LHCN-M2 (cell line): ENCODE measurements at places on chromosomes 4 and X.
A peak's percentile ranks its signal among the peaks of the same experiment; 100 is the strongest.

DNA sequence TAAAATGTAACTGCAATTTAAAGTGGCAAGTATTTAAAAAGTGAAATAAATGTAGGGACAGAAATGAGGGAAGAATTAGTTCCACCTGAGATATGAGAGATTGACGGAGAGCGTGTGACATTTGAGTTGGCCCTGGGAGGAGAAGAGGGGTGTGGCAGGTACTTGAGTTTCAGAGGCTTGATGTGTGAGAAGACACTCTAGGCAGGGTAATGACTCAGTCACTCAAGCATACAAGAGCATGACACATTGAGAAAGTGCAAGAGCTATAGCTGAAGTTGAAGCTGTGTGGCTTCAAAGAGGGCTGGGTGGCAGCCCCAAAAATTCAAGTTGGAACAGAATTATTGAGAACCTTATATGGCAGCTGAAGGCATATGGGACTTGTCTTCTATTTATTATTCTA lies 420.5 kb downstream of the SLITRK2 start:
- DNase-seq = no peak

DNA sequence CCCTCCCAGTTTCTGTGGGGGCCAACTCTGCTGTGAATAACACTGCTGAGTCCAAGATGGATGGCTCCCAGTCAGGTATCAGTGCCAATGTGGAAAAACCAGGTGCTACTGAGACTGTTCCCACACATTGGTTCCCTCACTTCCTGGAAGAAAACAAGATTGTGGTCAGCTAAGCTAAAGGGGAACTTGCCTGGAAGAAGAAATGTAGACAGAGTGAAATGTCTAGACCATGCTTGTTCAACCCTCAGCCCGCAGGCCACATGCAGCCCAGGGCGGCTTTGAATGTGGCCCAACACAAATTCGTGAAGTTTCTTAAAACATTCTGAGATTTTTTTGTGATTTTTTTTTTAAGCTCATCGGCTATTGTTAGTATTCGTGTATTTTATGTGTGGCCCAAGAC lies 28.6 kb upstream of the UTP14A start:
- DNase-seq = no peak

GRCh38 chrX:47467106-47467505 lies 15.9 kb downstream of the ZNF41 start:
- DNase-seq = no peak

DNA sequence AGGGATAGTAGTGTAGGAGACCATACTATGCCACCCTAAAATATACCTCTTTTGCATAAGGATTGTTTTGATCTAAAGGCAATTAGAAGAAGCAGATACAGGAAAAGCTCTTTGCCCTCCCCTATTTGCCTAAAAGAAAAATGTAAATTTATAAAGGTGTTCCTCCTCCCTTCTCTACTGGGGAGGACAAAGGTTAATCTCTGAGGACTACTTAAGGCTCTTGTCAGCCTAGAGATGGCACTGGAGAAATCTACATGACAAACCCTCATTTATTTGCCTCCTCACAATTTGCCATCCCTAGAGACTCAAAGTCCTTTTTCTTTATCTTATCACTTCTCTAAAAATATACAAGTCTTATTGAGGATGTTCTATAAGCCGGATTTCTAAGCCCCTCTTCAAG lies 1021.8 kb downstream of the STPG2 start:
- DNase-seq = no peak

DNA sequence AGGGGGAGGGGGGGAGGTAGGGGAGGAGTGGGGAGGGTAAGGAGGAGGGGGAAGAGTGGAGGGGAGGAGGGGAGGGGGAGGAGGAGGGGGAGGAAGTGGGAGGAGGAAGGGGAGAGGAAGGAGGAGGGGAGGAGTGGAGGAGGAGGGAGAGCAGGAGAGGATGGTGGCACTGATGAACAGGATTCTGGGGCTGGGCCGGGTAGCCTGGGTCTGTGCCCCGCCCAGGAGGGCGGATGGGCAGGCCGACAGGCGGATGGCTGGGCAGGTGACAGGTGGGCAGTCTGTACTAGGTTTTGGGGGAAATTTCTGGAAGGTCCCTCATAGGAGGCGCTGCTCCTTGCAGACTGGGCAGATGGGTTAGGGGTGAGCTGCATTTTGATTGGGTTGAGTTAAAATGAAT lies 66.0 kb upstream of the ADRA2C start:
- DNase-seq = no peak

- DNase-seq = no peak
Measured at GRCh38 chrX:8946563-8946962, 87.4 kb downstream of the FAM9B start.

GRCh38 chr4:82462415-82462831 lies 32.0 kb downstream of the ENOPH1 start:
- peak; percentile 78 for DNase-seq

DNA sequence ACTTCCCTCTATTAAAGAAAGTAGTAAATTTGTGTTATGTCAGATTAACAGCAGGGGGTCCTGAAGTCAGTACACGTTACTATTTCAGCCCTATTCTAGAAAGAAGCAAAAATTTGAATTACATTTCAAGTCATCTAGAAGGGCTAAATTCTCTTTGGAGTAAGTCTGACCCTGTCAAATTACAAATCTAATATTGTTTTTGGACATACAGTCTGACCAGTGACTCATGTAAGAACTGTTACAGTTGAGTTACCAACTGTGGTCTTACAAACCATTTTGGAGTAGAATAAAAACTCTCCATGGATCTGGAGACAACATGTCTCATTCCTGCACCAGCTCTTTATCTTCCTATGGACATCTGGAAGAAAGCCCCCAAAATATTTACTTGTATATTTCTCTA lies 36.0 kb upstream of the GYPA start:
- DNase-seq = no peak

- DNase-seq = no peak
Measured at GRCh38 chr4:167000141-167000852, 234.0 kb downstream of the SPOCK3 start.

GRCh38 chr4:138977524-138977923 lies 38.1 kb upstream of the NOCT start:
- DNase-seq = no peak

- DNase-seq = peak; percentile 13
Measured at GRCh38 chrX:85903692-85904471, 143.5 kb downstream of the CHM start.

DNA sequence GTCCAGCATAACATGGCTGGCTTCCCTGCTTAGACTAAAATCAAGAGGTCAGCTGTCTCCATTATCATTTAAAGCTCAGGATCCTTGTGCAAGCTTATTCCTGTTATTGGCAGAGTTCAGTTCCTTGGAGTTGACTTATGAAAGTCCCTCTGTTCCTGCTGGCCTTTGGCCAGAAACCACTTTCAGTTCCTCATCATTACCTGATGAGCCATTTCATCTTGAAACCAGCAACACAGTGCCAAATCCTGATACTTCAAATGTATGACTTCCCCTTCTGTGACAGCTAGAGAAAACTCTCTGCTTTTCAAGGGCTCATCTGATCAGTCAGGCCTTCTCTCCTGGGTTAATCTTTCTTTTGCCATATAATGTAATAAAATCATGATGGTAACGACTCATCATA lies 110.6 kb upstream of the FSTL5 start:
- DNase-seq = no peak

DNA sequence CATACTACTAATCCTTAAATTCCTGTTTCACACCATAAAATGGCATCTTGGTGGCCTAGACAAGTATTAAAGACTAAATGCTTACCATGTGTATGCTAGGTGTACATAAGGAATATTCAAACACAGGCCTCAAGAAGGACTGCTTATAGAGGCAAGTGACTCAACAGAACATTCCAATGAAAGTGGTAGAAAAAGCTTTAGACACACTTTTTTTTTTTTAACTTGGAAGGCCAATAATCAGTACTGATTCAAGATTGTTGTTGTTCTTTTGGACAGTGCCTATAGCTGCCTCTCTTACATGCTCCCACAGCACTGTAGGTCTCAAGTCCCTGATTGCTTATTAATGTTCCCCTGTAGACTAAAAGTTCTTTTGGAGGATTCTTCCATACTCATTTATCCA lies 77.6 kb downstream of the FBXL5 start:
- no peak for DNase-seq

- no peak for DNase-seq
Measured at GRCh38 chr4:89026542-89026941, 30.4 kb downstream of the FAM13A start.

GRCh38 chr4:168832763-168833575 lies 177.1 kb downstream of the CBR4 start:
- peak; percentile 50 for DNase-seq

- DNase-seq = no peak
Measured at GRCh38 chr4:144656850-144657249, 10.9 kb downstream of the HHIP start.

GRCh38 chr4:140031706-140032105 lies 122.3 kb downstream of the MAML3 start:
- DNase-seq = no peak

DNA sequence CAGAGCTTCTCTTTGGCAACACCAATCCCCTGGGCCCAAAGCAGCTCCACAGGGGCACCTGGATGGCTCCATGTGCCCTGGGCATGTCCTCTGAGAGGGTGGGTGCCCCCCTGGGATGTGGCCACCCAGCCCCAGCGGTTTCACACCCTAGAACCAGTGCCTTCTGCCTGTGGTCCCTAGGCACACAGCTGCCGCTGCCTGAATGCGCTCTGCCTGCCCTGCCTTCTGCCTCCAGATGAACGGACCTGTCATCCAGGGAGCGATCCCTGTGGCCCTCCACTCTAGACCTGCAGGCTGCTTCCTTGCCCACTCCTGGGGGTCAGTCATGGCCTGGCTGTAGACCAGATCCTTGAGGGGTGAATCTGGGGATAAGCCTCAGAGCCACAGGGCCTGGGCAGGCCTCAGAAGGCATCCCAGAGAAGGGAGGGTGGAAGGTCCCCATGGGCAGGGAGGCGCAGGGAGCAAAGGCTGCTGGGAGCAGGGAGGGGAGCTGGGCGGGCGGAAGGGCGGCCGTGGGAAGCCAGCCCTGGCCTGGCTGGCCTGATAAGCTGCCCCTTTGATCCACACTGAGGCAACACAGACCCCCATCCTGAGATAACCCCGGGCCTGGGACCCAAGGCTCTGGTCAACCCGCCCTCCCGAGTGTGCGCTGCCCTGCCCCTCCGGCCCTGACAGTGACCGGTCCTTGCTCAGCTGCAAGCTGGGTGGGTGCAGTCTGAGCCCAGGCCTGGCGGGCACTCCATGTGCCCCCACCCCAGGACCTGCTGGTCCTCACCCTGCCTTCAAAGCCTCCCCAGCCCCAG lies 8.1 kb upstream of the FGFR3 start:
- no peak for DNase-seq

DNA sequence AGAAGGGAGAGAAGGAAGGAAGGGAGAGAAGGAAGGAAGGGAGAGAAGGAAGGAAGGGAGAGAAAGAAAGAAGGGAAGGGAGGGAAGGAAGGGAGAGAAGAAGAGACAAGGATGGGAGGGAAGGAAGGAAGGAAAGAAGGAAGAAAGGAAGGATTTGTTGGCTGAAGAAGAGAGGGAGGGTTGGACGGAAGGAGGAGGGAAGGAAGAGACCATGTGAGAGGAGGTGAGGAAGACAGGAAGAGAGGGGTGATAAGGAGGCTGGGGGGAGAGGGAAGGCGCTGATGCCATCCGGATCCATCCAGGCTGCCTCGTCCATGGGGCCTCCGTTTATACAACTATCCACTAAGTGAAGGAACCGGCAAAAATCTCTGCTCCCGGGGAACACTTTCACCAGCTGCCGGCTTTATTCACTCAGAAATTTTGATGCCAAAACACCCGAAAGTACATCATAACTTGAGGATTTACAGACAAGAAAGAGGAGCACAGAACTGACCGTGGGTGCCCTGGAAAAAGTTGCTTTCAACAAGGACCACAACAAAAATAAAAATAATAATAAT lies 14.9 kb downstream of the DHRSX start:
- no peak for DNase-seq

- DNase-seq = peak; percentile 48
Measured at GRCh38 chr4:99506781-99507180, 4.0 kb upstream of the C4orf17 start.

DNA sequence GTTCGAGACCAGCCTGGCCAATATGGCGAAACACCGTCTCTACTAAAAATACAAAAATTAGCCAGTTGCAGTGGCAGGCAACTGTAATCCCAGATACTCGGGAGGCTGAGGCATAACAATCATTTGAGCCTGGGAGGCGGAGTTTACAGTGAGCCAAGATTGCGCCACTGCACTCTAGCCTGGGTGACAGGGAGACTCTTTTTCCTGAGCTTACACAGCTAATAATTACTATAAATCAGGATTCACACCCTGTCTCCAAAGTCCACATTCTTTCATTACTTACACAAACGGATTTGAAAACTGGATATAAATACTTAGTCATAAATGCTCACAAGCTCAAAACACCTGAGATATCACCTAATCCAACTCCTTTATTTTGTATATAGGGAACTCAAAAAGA lies 151.6 kb downstream of the LRBA start:
- no peak for DNase-seq

DNA sequence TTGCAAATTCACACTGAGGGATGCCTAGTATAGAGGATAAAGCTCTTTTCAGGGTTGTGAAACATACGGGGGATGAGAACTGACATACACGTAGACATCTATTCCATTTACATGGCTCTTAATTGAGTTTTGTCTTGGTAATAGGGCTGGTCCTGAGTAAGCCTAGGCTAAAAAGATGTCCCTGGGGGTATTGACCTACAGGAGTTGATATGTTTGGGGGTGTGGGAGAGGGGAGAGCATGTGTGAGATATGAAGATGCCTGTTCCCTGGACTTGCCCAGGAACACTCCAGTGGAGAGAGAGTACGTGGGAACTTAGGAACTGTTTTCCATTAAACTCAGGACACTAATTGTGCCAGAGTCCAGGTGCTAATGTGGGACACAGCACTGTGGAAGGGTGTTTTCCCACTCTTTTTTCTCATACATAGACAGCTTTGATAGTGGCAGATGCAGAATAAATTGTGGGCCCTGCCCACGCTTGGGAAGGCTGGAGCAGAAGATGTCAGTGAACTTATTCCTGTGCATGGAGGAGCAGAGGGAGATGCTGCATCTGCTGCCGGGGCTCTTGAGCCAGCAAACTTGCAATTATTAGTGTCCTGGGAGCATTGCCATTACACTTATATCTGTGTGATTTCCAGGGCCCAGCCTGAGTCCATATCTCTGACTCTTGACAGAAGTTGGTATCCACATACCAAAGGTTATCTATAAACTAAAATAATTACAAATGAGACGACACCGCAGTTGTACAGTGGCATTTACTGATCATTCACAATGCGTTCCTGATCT lies 20.7 kb downstream of the SYNPO2 start:
- DNase-seq = no peak

DNA sequence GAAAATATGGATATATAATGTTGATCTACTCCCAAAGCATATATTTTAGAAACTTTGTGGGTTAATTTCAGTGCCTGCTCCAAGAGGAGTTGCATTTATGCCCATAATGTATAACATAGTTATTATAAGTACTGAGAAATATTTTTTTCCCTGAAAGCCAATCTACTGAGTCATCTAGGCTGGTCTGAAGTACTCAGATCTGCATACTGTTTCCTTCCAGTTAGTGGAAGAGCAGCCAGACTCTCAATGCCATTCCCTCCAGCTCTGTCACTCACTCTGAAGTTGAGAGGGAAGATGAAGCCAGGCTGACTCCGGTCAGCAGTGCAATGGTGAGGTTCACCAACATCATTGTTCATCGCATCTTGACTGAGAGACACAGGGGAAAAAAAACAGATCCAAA lies 505.1 kb downstream of the PPARGC1A start:
- DNase-seq = peak; percentile 49
